ENCODE measurements at places on chromosomes 3 and 15. TPM values are rescaled to one million over a fixed set of nuclear protein-coding genes. Genes with fewer than 3 reads are reported as not detected.

The HTR3E gene
- not detected for total RNA-seq

The RASGRP1 gene
- 0.39 TPM for total RNA-seq

The HYKK gene
- 5.6 TPM for total RNA-seq

The TTC21A gene
- 9.0 TPM for total RNA-seq

The GPR176 gene
- total RNA-seq: 4.2 TPM

The CD200R1 gene
- 0.63 TPM for total RNA-seq

The LRTM1 gene
- not detected for total RNA-seq

The GAP43 gene
- not detected for total RNA-seq

The PPP4R2 gene
- total RNA-seq: 63.2 TPM

The FGF12 gene
- total RNA-seq: 10.9 TPM

The PLA2G4B gene
- total RNA-seq: 7.8 TPM

The DISP2 gene
- 0.35 TPM for total RNA-seq

The LNP1 gene
- 4.8 TPM for total RNA-seq

The PDZRN3 gene
- total RNA-seq: not detected

The ZBED2 gene
- total RNA-seq: 45.1 TPM

The ROPN1 gene
- not detected for total RNA-seq

The ACAN gene
- not detected for total RNA-seq

The THSD4 gene
- total RNA-seq: 33.1 TPM

The CSPG4 gene
- total RNA-seq: 2.6 TPM

The IL17RC gene
- total RNA-seq: 45.0 TPM

The IL1RAP gene
- total RNA-seq: 13.3 TPM

The MOBP gene
- total RNA-seq: not detected

Data from PC-9 (cell line).